ENCODE measurements at places on chromosomes 5 and 9. TPM values are rescaled to one million over a fixed set of nuclear protein-coding genes. Genes with fewer than 3 reads are reported as not detected.

The PHPT1 gene
- total RNA-seq: 109 TPM

The NEUROG1 gene
- not detected for total RNA-seq

The C9orf152 gene
- 62.0 TPM for total RNA-seq

The RAD1 gene
- 12.8 TPM for total RNA-seq

The PCDHGB4 gene
- total RNA-seq: 1.3 TPM

The CNTNAP3B gene
- total RNA-seq: 3.9 TPM

The BAAT gene
- not detected for total RNA-seq

The MCC gene
- total RNA-seq: 1.9 TPM

The BARX1 gene
- total RNA-seq: 0.18 TPM

The CCL28 gene
- 97.0 TPM for total RNA-seq

The SLC27A4 gene
- total RNA-seq: 46.0 TPM

The GARNL3 gene
- total RNA-seq: 6.0 TPM

The ZBTB34 gene
- total RNA-seq: 9.4 TPM

The TICAM2 gene
- total RNA-seq: 1.7 TPM

The WDR70 gene
- total RNA-seq: 20.3 TPM

The SPACA9 gene
- 1.2 TPM for total RNA-seq

The PCDHB3 gene
- 1.4 TPM for total RNA-seq

The BAG1 gene
- 159 TPM for total RNA-seq

The DOLPP1 gene
- total RNA-seq: 44.4 TPM

The TLX3 gene
- not detected for total RNA-seq

The MAN2A1 gene
- 106 TPM for total RNA-seq

The PRRC1 gene
- 65.4 TPM for total RNA-seq

The TMEM252 gene
- total RNA-seq: not detected

The IFNK gene
- total RNA-seq: not detected

The HK3 gene
- total RNA-seq: 4.4 TPM

The CCL19 gene
- not detected for total RNA-seq

The ZNF618 gene
- total RNA-seq: 2.5 TPM

The RETREG1 gene
- total RNA-seq: 100 TPM

The CTXN3 gene
- not detected for total RNA-seq

The GABRA1 gene
- total RNA-seq: not detected

All from left colon (tissue), 2 donors.